ENCODE measurements at places on chromosomes 13 and 19. TPM values are rescaled to one million over a fixed set of nuclear protein-coding genes. Genes with fewer than 3 reads are reported as not detected.

ZNF625 gene
- 5.7 TPM for total RNA-seq

DNA sequence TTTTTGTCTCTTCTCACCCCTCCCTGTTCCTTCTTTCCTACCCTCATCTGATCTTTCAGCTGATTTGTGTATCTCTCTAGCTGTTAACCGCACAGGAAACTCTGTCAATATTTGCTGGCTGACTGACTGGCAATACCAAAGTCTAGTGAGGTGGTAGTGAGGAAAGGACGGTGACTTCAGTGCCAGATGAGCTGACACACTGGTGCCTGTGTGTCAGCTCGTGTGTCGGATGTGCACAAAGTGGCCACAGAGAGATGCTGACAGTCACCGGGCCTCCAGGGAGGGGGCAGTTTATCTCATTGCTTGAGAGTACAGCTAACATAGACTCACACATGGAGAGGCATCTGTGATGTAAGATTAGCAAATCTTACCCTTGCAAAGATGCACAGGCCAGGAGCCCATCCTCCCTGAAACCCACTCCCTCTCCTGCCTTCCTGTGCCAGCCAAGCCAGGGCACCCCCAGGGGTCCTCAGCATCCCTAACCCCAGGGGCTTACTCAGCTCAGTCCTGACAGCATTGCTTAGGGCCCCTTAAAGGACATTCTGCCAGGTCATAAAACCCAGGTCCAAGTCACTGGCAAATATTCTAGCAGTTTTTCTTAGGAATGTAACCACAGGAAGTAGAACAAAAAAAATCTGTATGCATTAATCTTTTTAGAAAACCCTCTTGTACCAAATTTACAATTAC lies 80.2 kb downstream of the SHISA2 start:
- no peak overlapping the region for H3K27ac ChIP-seq
- H3K4me1 ChIP-seq = no peaks in the 10 kb centered on the region
- H3K27me3 ChIP-seq = no peaks in the 10 kb centered on the region
- no peaks in the 10 kb centered on the region for H3K36me3 ChIP-seq

DNA sequence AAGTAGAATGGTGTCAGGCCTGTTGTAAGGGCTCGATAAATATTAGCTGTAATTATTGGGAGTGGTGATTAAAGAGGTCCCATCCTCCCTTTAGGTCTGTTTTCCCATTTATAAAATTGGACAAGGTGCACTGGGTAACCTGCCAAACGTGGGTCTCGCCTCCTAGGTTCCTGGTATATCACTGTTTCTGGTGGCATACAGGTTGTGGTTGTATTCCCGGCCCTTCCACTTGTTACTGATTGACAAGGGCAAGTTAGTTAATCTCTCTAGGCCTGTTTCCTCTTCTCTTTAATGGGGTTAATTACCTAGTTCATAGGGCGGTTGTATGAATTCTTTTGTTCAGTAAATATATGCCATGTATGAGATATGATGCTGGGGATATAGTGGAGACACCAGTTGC lies 1.5 kb downstream of the PPP2R1A start:
- no peak for DNase-seq
- peaks cover 34% of the 10 kb centered on the region for H3K4me1 ChIP-seq
- no peak overlapping the region for H3K4me3 ChIP-seq
- no peak overlapping the region for H3K27ac ChIP-seq
- H3K27me3 ChIP-seq = no peaks in the 10 kb centered on the region

GRCh38 chr19:6412447-6413091 lies 12.0 kb downstream of the KHSRP start:
- DNase-seq = no peak
- peaks cover 8% of the 10 kb centered on the region for H3K4me1 ChIP-seq
- peaks cover 42% of the 10 kb centered on the region for H3K36me3 ChIP-seq
- H3K27ac ChIP-seq = no peak overlapping the region

- no peak overlapping the region for H3K4me3 ChIP-seq
- H3K27me3 ChIP-seq = no peaks in the 10 kb centered on the region
- H3K4me1 ChIP-seq = no peaks in the 10 kb centered on the region
- H3K36me3 ChIP-seq = no peaks in the 10 kb centered on the region
- H3K27ac ChIP-seq = no peak overlapping the region
These were observed 12.0 kb upstream of the ZNF274 start for GRCh38 chr19:58170860-58171259.

TNNI3 gene
- total RNA-seq = 11.7 TPM

DNA sequence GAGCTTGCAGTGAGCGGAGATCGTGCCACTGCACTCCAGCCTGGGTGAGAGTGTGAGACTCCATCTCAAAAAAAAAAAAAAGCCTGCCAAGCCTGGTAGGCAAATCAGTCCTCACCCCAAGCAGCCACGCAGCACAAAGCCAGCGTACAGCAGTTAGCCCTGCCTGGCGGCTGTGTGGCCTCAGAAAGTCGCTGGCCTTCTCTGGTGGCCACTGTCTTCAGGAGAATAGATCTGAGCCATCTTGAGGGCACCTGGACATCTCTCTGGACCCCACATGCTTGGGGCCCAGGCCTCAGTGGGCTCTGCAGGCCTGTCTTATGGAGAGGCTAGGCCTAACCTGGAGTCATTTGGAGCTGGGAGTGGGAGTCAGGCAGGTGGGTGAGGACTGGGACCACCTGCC lies 23.0 kb downstream of the PIAS4 start:
- H3K27ac ChIP-seq = no peak overlapping the region
- no peak overlapping the region for H3K4me3 ChIP-seq
- H3K36me3 ChIP-seq = peaks cover 89% of the 10 kb centered on the region
- DNase-seq = no peak
- no peaks in the 10 kb centered on the region for H3K4me1 ChIP-seq

GRCh38 chr19:30558793-30559192 lies 186.6 kb downstream of the ZNF536 start:
- H3K27me3 ChIP-seq = no peaks in the 10 kb centered on the region
- H3K4me1 ChIP-seq = no peaks in the 10 kb centered on the region
- H3K36me3 ChIP-seq = no peaks in the 10 kb centered on the region
- no peak overlapping the region for H3K27ac ChIP-seq
- H3K4me3 ChIP-seq = no peak overlapping the region
- DNase-seq = no peak

CGB5 gene
- not detected for total RNA-seq

OR10H1 gene
- total RNA-seq = not detected

ATG4D gene
- total RNA-seq = 26.0 TPM

DNA sequence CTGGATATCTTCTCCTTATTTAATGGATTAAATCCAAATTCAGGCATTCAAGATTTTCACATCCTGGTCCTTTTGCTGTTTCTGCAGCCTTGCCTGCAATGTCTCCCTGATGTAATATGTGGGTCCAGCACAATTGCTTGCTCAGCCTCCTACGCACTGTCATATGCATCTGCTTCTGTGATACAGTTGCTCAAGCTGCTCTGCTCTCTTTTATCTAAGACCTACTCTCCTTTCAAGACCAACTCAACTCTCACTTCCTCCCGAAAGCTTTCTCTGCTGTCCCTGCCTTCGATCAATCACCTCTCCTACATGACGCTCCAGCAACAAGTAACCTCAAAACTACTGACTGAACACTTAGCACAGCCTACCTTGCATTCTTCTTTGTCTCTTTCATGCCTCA lies 138.2 kb downstream of the DCLK1 start:
- H3K27me3 ChIP-seq = no peaks in the 10 kb centered on the region
- DNase-seq = no peak
- H3K36me3 ChIP-seq = no peaks in the 10 kb centered on the region
- no peak overlapping the region for H3K27ac ChIP-seq

All from upper lobe of left lung (tissue), 6 donors.